Thoracic aorta (tissue), 2 donors: ENCODE measurements at places on chromosomes 2 and 18.

DNA sequence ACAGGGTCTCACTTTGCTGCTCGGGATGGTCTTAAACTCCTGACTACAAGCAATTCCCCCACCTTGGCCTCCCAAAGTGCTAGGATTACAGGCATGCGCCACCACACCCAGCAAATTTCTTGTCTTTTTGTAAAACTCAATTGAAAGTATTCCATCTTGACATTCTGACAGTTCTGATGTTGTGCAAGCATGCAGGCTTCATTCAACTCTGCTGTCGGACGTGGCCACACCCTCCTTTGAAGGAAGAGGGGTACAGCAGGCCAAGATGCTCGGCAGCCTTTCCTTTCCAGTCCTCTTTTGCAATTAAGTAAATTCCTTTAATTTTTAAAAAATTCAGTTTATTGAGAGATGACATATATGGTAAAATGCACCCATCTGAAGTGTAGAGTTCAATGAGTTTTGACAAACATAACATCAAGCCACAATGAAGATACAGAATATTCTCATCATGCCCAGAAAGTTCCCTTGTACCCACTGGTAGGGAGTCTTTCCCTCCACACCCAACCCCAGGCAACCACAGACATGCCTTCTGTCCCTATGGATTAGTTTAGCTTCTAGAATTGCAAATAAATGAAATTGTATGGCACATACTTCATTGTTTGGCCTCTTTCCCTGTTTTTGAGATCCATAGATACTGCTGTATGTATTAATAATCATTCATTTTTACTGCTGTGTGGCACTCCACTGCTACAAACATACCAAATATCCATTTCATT, 33.1 kb downstream of the TUBB6 start:
- no peak for DNase-seq

DNA sequence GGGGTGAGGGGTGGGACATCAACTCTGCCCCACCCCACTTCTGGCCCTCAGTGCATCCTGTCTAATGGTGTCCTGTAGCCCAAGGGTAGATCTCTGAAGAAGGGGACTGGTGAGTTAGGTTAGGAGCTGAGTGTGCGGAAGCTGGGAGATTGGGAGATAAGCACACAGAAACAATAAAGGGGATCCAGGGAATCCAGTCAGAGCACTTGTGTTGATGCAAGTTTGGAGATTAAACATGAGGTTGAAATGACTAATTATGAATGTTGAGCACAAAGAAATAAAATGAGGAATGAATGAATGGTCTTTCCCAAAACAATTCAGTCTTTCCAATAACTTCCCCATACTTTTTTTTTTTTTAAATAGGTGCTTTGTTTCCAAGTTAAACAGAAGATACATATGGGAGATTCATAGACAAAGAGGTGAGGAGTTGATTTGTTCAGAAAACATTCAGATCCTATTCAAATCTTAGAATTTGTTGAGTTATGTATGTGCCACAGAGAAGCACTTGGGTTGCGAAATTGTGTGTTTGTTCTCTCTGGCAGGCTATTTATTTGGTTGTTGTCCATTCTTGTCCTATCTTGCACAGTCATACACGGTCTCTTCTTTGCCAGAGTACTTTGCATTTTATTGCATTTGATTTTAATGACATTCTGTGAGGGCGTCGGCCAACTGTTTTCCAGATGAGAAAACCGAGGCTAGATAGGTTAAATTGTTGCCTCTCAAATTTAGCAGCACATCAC, 31.6 kb upstream of the NABP1 start:
- no peak for DNase-seq

GRCh38 chr2:31151501-31151900, 13.3 kb upstream of the GALNT14 start:
- DNase-seq: no peak

- no peak for DNase-seq
Measured at GRCh38 chr18:63240531-63241316, 78.8 kb downstream of the BCL2 start.

DNA sequence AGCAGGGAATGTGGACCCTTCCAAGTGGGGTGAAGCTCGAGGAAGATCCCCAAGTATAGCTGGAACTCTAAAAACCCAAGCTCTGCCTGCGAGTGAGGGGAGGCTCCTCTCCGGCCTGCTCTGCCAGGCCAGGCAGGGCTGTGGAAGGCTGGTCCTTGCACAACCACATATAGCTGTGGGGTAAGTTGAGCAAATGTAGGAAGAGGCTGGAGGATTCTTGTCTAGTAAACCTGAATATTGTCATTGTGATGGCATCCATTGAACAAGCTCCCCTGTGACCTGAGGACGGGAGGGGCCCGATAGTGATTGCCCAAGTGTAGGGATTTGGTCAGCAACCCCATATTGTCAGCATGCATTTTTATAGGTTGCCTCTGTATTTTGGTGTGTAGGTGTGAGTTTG, 103.0 kb downstream of the ACKR3 start:
- no peak for DNase-seq

DNA sequence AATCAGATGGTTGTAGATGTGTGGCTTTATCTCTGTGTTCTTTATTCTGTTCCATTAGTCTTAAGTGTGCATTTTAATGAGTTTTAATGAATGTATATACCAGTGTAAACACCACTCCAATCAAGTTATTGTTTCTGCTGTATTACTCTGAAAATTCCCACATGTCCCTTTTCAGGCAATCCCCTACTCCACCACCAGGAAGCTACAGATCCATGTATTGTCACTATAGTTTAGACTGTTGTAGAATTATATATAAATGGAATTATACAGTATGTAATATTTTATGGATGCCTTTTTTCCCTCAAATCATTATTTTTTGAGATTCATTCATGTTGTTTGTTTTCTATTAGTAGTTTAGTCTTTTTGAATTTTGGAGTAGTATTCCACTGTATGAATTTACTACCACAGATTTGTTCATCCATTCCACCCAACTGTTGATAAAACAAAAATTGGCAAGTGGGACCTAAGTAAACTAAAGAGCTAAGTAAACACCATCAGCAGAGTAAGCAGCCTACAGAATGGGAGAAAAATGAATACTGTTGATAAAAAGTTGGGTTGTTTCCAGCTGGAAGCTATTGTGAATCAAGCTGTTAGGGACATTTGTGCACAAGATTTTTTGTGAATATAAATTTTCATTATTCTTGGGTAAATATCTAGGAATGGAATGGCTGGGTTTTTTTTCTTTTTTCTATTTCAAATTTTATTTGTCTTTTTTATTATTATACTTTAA, 262.0 kb downstream of the CAMKMT start:
- no peak for DNase-seq

DNA sequence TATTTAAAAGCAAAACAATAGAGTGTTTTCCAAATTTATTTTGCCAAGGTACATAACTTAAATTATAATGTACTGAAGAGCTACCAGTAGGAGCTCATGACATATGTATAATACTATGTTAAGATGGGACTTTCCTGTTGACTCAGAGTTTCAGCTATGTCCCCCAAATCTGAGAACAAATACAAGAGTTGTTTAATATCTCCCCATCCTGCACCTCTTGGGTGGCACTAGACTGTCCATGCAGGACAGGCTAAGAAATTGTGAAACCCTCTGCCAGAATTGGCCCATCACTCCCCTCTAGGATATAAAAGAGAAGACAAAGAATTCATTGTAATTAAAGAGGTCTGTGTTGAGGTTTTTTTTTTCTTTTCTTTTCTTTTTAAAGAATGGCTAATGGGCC, 21.7 kb upstream of the CTAGE1 start:
- DNase-seq: no peak

- no peak for DNase-seq
Measured at GRCh38 chr2:4838626-4839025, 853.6 kb upstream of the SOX11 start.

DNA sequence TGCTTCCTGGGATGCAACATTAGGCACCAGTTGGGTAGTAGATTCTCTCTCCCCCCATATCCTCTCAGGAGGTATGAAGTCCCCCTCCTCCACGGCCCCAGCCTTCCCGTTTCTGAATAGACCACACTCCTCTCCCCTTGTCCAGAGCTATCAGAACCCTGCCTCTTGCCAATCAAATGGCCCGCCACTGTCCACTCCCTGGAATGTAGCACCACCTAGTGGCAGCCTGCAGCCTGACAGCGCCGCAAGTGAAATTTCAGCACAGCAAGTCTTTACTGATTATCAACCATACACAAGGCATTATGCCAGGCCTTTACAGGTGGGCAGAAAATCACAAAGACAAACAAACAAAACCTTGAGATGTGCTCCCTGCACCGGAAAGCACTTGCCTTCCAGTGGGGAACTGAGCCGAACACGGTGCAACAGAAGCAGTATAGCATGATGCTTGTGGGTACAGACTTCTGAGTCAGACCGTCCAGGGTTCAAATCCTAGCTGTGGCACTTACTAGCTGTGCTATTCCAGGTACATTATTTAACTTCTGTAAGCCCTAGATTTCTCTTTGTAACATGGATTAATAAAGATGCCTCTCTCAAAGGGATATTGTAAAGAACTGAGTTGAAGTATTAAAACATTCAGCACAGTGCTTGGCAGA, 174.0 kb downstream of the SMAD2 start:
- no peak for DNase-seq

DNA sequence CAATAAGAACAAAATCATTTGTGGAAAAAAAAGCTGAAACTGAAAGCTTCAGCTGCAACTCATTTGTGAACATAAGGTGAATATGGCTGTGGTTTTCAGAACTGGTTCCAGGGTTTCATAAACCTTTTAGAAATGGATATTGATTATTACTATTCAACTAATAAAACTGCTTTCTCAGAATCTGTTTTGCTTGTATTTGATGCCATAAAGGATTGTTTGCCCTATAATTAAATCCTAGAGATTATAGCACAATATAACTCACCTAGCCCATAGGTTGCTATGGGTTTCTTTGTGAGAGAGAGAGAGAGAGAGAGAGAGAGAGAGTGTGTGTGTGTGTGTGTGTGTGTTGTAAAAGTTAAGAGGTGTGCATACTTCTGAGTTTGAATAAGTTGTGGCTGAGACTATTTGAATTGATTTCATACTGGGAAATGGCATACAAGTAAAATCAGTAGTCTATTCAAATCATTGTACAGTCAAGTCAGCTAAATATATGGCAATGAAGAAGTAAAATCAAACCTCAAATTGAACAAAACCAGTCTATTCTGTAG, 339.2 kb downstream of the ARHGAP15 start:
- DNase-seq: no peak

GRCh38 chr2:133766164-133766832, 198.0 kb upstream of the NCKAP5 start:
- no peak for DNase-seq

DNA sequence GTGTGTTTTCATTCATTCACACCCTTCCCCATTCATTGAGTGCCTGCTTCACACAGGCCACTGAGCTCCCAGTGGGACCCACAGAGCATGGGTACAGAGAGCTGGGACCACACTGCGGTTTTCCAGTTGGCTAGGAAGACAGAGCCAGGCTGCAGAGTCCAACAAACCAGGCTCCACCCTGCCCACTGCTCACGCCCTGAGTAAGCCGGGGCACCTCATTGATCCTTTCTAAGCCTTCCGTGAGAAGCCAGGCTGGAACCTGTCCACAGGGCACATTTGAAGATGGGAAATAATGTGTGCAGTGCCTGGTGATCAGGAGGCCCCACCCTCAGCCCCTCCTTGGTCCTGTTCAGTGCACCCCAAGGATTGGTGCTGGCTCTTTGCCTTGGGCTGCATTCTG, 13.5 kb downstream of the KCNIP3 start:
- DNase-seq: no peak

- DNase-seq: no peak
Measured at GRCh38 chr2:38074058-38074763, 1.7 kb downstream of the CYP1B1 start.

GRCh38 chr2:178827739-178828485, 20.7 kb upstream of the TTN start:
- DNase-seq: no peak

DNA sequence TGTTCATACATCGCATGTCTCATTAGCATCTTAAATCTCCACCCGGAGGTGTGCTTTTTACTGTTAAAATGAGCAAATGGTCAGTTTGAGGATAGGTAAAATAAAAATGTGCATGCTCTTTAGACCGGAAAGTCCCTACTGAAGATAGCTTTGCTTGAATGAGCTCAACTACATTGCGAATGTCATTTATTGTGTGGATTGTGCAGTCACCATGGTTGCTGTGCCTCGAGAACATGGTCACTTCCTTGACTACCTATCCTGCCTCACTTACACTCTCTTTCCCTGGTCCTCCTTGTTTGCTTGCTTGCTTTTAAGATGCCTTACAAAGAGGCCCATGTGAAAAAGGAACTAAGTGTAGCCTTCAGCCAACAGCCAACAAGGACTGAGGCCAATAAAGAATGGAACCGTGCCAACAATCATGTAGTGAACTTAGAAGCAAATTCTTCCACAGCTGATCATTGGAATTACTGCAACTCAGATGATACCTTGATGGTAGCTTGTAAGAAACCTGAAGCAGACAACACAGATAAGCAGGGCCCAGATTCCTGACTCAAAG, 72.2 kb upstream of the BARD1 start:
- no peak for DNase-seq

GRCh38 chr2:241107031-241107783, 5.1 kb upstream of the MTERF4 start:
- DNase-seq: no peak

- no peak for DNase-seq
Measured at GRCh38 chr2:12928197-12928774, 211.6 kb downstream of the TRIB2 start.

- DNase-seq: no peak
Measured at GRCh38 chr2:224860786-224861185, 144.6 kb upstream of the CCDC195 start.

DNA sequence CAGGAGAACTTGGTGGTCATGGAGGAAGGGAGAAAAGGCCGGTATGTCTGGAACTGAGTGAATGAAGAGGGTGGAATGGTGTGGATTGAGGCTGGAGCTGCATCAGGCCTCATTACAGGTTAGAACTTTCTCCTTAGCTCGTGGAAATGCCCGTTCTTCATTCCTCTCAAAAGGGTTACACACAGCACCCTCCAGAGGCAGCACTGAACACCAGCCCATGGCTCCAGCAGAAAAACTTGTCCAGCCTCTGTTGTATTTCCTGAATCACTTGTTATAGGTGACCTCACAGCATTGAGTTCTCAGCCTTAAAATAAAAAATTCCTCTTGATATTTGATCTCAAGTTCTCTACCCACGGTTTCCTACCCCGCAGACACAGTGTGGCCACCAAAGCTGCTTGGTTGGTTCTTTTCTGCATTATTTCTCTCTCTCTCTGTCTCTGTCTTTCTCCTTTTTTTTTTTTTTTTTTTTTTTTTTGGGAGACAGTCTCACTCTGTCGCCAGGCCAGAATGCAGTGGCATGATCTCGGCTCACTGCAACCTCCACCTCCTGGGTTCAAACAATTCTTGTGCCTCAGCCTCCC, 89.6 kb downstream of the ITGB1BP1 start:
- DNase-seq: no peak
